ENCODE measurements at places on chromosomes 11 and 22. TPM values are rescaled to one million over a fixed set of nuclear protein-coding genes. Genes with fewer than 3 reads are reported as not detected.

DNA sequence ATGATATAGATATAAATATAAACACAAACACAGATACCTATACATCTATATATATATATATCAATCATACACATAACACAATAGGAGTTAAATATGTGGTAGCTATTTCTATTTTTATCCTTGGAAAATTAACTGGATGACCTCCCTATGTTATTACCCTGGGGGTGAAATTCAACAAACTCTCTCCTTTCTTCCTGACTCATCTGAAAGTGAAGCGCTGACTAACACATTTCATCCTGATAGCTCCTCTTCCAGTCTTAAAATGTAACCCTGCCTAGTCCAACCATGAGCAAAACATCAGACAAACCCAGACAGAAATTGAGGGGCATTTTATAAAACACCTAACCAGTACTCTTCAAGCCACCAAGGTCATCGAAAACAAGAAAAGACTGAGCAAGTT lies 220.6 kb upstream of the ISX start:
- no peak for DNase-seq

GRCh38 chr11:66330931-66331330 lies 5.3 kb downstream of the RIN1 start:
- no peak for DNase-seq

DNA sequence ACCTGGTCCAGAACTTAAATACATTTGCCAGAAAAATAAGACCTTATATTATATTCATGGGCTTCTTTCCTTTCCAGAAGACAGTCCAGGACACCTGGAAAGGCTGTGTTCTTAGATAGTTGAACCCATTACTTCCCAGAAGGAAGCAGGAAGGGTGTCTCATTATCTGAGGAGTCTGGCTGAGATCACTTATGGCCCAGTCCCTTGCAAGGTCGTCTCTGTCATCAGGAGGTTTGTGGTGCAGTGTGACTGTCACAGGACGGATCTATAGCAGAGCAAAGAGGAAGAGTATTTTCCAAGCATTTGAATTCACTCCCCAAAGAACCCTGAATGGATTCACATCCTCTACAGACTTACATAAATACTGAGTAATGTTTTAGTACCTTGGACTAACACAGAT lies 270.7 kb upstream of the MTNR1B start:
- DNase-seq = no peak

The NAALADL1 gene
- 14.9 TPM for total RNA-seq

The LRRC56 gene
- total RNA-seq = 1.7 TPM
